Stimulated activated naive B cell treated with anti-CD40 and anti-IgM and Interleukin-4, amounts not matched to agents 10 μg/mL and 1 μg/mL and 100 μg/mL, for 72 hours (primary cell): ENCODE measurements at places on chromosomes 4 and X.

GRCh38 chr4:189088780-189089179 is 851.9 kb upstream of the FRG1 start:
- H3K36me3 ChIP-seq, result no peaks in the 10 kb centered on the region
- H3K4me1 ChIP-seq, result no peaks in the 10 kb centered on the region
- H3K4me3 ChIP-seq, result no peak overlapping the region
- no peaks in the 10 kb centered on the region for H3K27me3 ChIP-seq
- no peak for DNase-seq
- H3K27ac ChIP-seq, result no peak overlapping the region

DNA sequence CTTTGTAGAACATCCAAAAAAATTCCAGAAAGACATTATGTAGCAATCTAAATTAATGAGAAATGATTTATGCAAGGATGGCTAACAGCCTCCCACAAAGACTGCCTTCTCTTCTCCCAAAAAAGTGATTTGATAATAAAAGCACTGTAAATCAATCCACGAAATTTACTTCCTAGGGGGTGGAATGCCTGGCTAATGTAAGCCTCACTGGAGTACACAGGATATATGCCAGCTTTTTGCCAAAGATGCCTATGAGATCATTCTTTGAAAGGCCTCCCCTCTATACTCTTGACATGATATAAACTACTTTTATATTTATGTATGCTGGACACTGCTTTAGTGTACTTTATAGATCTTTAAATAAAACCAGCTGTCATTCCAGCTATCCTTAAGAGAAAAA is 211.1 kb downstream of the ADAMTS3 start:
- no peaks in the 10 kb centered on the region for H3K27me3 ChIP-seq
- no peak overlapping the region for H3K4me3 ChIP-seq
- no peaks in the 10 kb centered on the region for H3K4me1 ChIP-seq
- H3K36me3 ChIP-seq, result no peaks in the 10 kb centered on the region
- DNase-seq, result no peak

GRCh38 chr4:95290702-95291101 is 258.1 kb downstream of the UNC5C start:
- no peak for DNase-seq
- no peak overlapping the region for H3K27ac ChIP-seq
- no peaks in the 10 kb centered on the region for H3K36me3 ChIP-seq
- no peak overlapping the region for H3K4me3 ChIP-seq

GRCh38 chr4:40195182-40196177 is 1.4 kb upstream of the RHOH start:
- H3K4me1 ChIP-seq, result peaks cover 77% of the 10 kb centered on the region
- peak overlapping the region; percentile 94 for H3K4me3 ChIP-seq
- peak overlapping the region; percentile 98 for H3K27ac ChIP-seq
- H3K36me3 ChIP-seq, result peaks cover 18% of the 10 kb centered on the region
- no peak for DNase-seq

DNA sequence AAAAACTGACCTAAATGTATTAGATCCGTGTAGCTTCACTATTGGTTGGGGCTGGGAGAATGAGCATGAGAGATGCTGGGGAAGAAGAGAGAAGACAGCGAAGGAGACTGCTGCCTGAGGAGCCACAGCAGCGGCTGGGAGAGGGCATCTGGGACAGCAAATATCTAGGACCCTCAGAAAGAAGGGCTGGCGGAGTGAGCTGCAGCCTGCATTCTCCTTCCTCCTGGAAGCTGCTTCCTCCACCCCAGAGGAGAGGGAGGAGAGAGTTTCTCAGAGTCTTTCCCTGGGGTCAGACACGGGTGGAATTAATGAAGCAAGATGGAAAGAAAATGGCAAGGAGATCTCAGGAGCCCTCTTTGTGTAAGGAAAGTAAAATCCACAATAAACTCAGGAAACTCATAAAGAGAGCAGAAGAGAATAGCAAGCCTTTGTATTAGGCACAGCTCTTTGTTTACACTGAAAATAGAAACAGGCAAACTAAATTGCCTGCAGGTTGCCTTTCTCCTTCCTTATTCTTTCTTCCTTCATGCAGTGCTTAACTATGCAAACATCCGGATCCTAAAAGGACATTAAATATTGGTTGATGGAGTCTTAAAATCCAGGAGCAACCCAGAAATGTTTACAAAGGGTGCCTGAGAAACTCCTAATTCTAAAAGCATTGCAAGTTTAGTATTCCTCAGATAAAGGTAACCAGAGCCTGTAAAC is 130.3 kb upstream of the GALNT7 start:
- no peak for DNase-seq
- no peak overlapping the region for H3K4me3 ChIP-seq
- peaks cover 5% of the 10 kb centered on the region for H3K27me3 ChIP-seq

GRCh38 chr4:124722071-124722470 is 9.5 kb upstream of the ANKRD50 start:
- no peaks in the 10 kb centered on the region for H3K36me3 ChIP-seq
- DNase-seq, result no peak
- H3K27me3 ChIP-seq, result no peaks in the 10 kb centered on the region
- no peak overlapping the region for H3K27ac ChIP-seq
- no peak overlapping the region for H3K4me3 ChIP-seq

DNA sequence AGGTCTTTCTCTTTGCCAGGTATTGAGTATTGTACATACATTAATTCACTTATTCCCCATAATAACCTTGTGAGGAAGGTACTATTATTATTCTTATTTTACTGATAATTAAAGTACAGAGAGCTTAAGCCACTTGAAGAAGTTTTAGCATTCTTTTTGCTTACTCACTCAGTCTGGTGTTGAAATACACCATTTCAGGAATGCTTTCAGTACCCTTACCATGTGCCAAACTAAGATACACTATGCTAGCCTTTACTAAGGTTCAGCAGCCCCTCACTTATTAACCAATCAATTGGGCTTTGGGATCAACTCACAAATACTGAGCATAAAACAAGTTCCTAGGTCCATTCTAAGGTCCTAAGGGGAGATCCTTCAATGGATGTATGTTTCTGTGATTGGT is 179.0 kb upstream of the FGF13 start:
- no peak for DNase-seq
- H3K4me1 ChIP-seq, result no peaks in the 10 kb centered on the region
- no peak overlapping the region for H3K4me3 ChIP-seq
- no peaks in the 10 kb centered on the region for H3K36me3 ChIP-seq
- H3K27me3 ChIP-seq, result no peaks in the 10 kb centered on the region
- H3K27ac ChIP-seq, result no peak overlapping the region

DNA sequence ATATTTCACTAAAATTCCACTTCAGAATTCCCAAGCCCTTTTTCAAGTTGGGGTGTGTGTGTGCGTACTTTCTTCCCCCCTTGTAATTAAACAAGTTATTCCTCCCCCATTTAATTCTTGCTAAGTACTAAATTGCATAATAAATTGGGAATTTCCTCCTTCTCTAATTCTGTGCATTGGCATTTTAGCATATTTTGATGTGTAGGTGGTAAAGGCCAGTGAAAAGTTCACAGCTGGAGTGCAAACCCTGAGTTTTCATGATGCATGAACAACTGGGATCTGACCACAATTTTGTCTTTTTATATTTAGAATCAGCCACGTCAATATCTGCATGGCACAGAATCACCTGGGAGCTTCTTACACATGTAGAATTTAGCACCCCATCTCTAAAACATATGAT is 18.5 kb downstream of the ANXA3 start:
- peaks cover 10% of the 10 kb centered on the region for H3K27me3 ChIP-seq
- no peaks in the 10 kb centered on the region for H3K36me3 ChIP-seq
- DNase-seq, result no peak
- peak overlapping the region; percentile 42 for H3K27ac ChIP-seq

DNA sequence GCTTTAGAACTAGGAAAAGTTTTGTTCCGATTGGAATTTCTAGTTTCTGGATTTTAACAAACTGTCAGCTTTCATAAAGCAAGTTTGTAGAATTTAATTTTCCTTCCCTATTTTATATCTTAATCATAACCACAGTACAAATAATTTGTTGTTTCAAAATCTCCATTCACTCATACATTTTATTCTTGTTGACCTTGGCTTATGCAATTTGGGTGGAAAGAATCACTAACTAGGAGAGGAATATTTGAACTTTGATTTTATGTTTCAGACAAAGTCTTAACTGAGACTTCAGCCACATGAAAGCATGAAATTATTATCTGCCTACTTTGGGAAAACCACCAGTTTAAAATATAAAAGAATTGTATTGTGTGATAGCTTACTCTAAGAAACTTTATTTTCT is 427.9 kb downstream of the SPRY1 start:
- H3K4me1 ChIP-seq, result no peaks in the 10 kb centered on the region
- H3K27ac ChIP-seq, result no peak overlapping the region
- peaks cover 5% of the 10 kb centered on the region for H3K27me3 ChIP-seq
- DNase-seq, result no peak
- no peaks in the 10 kb centered on the region for H3K36me3 ChIP-seq

DNA sequence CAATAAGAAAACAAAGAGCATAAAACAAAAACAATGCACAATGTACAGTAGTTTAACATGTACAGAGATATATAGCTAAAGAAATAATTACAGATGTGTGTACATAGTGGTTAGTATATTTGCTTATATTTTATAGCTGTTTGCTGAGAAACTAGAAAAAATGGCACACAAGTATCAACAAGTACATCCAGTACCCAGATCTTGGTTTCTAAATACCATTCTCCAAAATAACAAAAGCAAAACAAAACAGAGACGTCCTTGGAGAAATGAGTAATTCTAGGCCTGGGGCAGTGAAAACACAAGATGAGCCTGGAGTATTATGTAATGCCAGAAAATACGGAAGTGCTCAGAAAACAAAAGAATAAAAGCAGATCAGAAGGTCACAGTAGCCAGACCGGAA is 189.6 kb downstream of the TMEM47 start:
- no peak overlapping the region for H3K27ac ChIP-seq
- no peaks in the 10 kb centered on the region for H3K27me3 ChIP-seq
- no peaks in the 10 kb centered on the region for H3K36me3 ChIP-seq
- H3K4me1 ChIP-seq, result no peaks in the 10 kb centered on the region
- H3K4me3 ChIP-seq, result no peak overlapping the region

GRCh38 chrX:30181353-30181752 is 34.0 kb upstream of the MAGEB2 start:
- H3K27ac ChIP-seq, result no peak overlapping the region
- no peak overlapping the region for H3K4me3 ChIP-seq
- H3K4me1 ChIP-seq, result no peaks in the 10 kb centered on the region
- H3K36me3 ChIP-seq, result no peaks in the 10 kb centered on the region

DNA sequence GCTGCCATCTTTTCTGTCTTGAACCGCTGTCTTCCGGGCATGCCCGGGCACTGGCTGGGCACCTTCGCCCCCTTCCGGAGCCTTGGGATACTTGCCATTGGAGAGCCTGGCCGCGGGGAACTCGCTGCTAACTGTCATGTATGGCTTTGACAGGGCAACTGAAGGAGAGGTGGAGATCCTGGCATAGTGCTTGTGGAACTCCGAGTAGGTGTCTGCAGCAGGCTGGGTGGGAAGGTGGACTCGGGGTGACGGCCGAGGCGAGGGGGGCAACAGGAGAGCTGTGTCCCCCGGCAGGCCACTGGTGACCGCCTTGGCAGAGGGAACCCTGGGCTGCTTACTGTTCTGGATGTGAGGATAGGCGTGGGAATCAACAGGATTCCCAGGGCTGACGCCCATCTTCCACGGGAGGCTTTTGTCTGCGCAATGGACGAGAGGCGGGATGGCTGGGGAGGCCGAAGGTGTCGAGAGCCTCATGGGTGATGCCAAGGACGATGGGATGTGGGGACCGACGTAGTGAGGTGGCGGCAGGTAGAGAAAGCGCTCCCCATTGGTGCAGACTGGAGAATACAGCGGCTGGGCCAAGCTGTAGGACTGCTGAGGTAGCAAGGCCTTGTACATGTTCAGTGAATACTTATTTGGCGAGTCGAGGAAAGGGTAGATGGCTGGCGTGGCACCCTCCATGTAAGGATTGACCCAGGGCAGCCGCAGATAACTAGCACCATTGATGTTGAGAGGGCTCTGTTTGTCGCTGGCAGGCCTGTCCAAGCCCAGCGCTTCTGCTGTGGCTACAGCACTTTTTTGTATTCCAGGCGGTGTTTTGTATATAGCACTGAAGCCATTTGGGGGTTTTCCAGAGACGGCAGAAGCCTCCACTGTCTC is 23.4 kb downstream of the BCOR start:
- peaks cover 21% of the 10 kb centered on the region for H3K4me1 ChIP-seq
- H3K36me3 ChIP-seq, result peaks cover 27% of the 10 kb centered on the region
- DNase-seq, result no peak

- no peak for DNase-seq
- no peak overlapping the region for H3K27ac ChIP-seq
- no peaks in the 10 kb centered on the region for H3K4me1 ChIP-seq
- H3K4me3 ChIP-seq, result no peak overlapping the region
- peaks cover 5% of the 10 kb centered on the region for H3K36me3 ChIP-seq
Measured at GRCh38 chr4:26110493-26110892, 196.5 kb downstream of the SMIM20 start.

DNA sequence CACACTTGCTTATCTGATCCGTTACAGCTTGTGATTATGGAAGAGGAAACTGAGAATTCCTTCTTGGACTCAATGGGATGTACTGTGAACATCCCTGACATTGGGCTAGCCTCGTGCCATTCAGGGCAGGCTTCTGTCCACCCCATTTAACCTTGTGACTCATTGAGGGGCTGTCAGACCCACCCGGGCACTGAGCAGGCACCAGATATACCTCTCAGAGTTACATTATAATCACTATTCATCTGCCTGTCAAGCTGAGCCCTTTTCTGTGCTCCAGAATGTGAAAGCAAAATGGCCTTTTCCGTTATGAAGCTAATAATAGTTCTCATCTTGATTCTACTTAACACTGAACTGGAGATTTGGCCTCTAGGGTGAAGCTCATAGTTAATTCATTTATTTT is 170.6 kb upstream of the SCML1 start:
- H3K4me3 ChIP-seq, result no peak overlapping the region
- H3K4me1 ChIP-seq, result no peaks in the 10 kb centered on the region
- H3K27me3 ChIP-seq, result peaks cover 5% of the 10 kb centered on the region
- no peak overlapping the region for H3K27ac ChIP-seq

DNA sequence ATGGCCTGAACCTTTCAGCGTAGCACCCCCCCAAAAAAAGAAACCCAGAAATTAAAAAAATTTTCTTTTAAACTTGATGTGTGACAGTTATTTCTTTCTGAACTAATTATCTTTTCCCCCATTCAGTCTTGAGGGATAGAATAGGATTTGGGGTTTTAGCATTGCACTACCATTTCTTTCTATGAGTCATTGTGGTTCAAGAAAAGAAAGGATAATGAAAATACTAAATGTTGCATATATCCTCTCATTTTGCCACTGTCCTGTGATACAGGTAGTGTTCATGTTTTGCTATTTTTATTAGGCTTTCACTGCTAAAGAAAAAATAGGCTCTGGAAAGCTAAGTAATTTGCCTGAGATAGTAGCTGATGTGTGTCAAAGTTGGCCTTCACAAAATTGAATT is 39.4 kb upstream of the DCK start:
- H3K4me3 ChIP-seq, result no peak overlapping the region
- H3K27me3 ChIP-seq, result no peaks in the 10 kb centered on the region
- no peak for DNase-seq
- no peak overlapping the region for H3K27ac ChIP-seq
- H3K4me1 ChIP-seq, result peaks cover 22% of the 10 kb centered on the region

- peaks cover 7% of the 10 kb centered on the region for H3K27me3 ChIP-seq
- no peak overlapping the region for H3K27ac ChIP-seq
- no peak for DNase-seq
- no peaks in the 10 kb centered on the region for H3K36me3 ChIP-seq
Measured at GRCh38 chrX:119055687-119056086, 17.1 kb upstream of the CT47C1 start.
